ENCODE measurements at places on chromosomes 13 and 19. TPM values are rescaled to one million over a fixed set of nuclear protein-coding genes. Genes with fewer than 3 reads are reported as not detected.

Gene CD177
- not detected for total RNA-seq

Gene ANGPTL8
- not detected for total RNA-seq

Gene ZNF414
- 25.6 TPM for total RNA-seq

Gene CGB2
- total RNA-seq = not detected

GRCh38 chr13:53110181-53110580, 81.6 kb downstream of the OLFM4 start:
- H3K27ac ChIP-seq = no peak overlapping the region
- H3K27me3 ChIP-seq = no peaks in the 10 kb centered on the region
- no peak for DNase-seq
- H3K36me3 ChIP-seq = no peaks in the 10 kb centered on the region

DNA sequence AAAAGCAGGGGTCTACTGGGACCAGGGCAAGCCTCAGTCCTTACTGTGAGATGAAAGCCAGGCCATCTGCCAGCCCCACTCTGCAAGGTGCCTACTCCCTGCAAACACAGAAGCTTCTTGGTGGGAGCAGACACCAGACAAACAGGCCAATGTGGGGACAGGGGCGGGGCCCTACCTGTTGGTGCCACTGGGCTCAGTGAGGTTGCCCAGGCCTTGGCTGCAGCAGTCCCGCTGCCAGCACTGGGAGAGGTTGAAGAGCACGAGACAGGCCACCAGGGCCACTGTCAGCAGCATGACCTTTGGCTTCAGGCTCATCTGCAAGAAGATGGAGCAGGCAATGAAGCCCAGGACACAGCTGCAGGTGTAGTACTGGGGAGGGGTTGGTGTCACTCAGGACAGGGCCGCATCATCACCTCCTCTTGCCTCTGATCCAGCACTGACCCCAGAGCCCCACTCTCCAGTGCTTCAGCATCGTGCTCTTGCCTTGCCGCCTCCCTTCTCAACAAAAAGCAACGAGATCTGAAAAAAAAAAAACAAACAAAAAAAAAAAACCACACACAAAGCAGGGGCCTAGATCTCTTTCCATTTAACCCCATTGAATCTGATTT, 72.6 kb downstream of the NBEA start:
- H3K27me3 ChIP-seq = no peaks in the 10 kb centered on the region
- H3K4me3 ChIP-seq = no peak overlapping the region
- no peaks in the 10 kb centered on the region for H3K4me1 ChIP-seq
- no peaks in the 10 kb centered on the region for H3K36me3 ChIP-seq
- no peak overlapping the region for H3K27ac ChIP-seq
- DNase-seq = no peak

DNA sequence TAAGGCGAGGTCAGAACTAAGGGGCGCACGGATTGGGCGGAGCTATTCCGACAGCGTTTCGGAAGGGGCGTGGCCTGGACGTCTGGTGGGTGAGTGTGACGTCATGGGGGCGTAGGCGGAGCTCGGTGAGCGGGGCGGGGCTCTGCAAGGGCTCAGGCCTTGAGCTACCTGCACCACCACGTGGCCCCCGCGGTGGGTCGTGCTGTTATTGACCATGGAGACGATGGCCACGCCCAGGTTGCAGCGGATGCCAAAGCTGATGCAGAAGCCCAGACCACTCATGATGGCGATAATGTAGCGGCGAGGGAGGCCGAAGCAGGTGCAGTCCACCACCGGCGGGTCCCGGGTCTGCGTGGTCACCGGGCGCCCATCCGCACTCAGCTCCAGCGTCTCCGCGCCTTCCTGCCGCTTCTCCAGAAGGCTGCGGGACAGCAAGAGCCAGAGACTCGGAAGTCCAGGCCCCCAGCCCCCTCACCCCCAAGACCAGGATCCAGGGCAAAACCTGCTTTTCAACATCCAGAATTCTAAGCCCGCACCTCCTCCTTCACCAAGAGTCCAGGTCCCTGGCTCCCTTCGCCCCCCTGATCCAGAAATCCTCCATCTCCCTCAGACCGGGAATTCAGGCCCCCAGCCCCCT, 4.8 kb downstream of the SLC17A7 start:
- H3K4me3 ChIP-seq = peak overlapping the region; percentile 8
- peaks cover 89% of the 10 kb centered on the region for H3K27me3 ChIP-seq
- DNase-seq = peak; percentile 88

- peak; percentile 78 for DNase-seq
- H3K36me3 ChIP-seq = peaks cover 5% of the 10 kb centered on the region
- no peak overlapping the region for H3K27ac ChIP-seq
- H3K27me3 ChIP-seq = no peaks in the 10 kb centered on the region
Measured at GRCh38 chr13:32911506-32911905, 104.7 kb upstream of the KL start.

DNA sequence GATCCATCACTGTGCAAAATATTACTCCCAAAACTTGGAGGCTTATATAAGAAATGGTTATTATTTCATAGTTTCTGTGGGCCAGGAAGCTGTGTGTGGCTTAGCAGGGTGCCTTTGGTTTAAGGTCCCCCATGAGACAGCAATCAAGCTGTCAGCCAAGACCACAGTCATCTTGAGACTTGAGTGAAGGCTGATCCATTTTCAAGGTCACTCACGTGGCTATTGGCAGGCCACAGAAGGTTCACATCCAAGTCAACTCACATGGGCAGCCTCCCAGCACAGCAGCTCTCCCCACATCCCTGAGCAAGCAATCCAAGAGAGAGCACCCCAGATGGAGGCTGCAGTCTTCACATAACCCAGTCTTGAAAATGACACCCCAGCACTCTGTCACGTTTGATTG, 537.4 kb downstream of the MYO16 start:
- H3K4me3 ChIP-seq = no peak overlapping the region
- no peaks in the 10 kb centered on the region for H3K36me3 ChIP-seq
- DNase-seq = no peak
- no peak overlapping the region for H3K27ac ChIP-seq
- H3K4me1 ChIP-seq = peaks cover 4% of the 10 kb centered on the region

- no peaks in the 10 kb centered on the region for H3K36me3 ChIP-seq
- no peaks in the 10 kb centered on the region for H3K27me3 ChIP-seq
Measured at GRCh38 chr19:39554701-39555311, 14.8 kb upstream of the EID2 start.

DNA sequence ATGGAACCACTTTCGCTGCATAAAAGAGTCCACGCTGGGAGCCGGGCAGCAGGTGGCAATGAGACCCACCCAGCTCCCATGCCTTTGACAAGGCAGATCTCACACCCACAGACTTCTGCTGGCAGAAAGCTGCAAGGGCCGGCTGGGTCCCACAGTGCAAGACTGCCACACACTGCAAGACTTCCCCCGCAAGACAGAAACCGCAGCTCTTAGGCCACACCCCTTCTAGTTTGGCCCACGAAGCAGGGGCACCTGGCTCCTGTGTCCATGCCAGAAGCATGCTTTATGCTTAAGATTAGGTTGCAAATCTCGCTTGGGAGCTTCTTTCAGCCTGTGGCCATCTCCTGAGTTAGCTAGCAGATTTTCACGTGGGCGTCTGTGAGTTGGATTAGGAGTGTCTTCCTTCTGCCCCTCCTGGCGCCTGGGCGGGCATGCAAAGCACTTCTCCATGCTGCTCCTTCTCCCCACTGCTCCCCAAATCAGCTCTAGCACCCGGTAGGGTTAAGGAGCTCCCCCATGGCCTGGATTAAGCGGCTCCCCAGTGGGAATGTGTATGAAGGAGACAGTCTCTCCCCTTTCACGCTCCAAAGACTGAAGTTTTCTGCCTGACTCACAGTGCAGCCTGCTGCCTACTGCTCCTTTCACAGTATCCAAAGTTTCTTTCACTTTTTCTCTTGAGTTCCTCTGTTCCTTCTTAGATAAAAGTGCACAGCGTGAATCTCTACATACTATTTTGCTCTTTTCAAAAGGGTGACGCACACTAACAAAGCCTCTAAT, 17.7 kb downstream of the GPC6 start:
- no peak overlapping the region for H3K27ac ChIP-seq
- no peak overlapping the region for H3K4me3 ChIP-seq
- no peak for DNase-seq
- H3K27me3 ChIP-seq = no peaks in the 10 kb centered on the region
- H3K4me1 ChIP-seq = no peaks in the 10 kb centered on the region
